Esophagus (tissue), 2 donors: ENCODE measurements at places on chromosomes 16 and 17. TPM values are rescaled to one million over a fixed set of nuclear protein-coding genes. Genes with fewer than 3 reads are reported as not detected.

Gene HSD17B1
- polyA plus RNA-seq: 9.0 TPM

Gene SOX8
- polyA plus RNA-seq: 0.18 TPM

Gene LRRC3C
- not detected for polyA plus RNA-seq

Gene ACSM2A
- not detected for polyA plus RNA-seq

Gene HOXB1
- polyA plus RNA-seq: 0.29 TPM

Gene MT4
- 7.4 TPM for polyA plus RNA-seq

Gene NETO2
- 3.0 TPM for polyA plus RNA-seq

Gene METRN
- 6.5 TPM for polyA plus RNA-seq

Gene FBXW10
- 0.16 TPM for polyA plus RNA-seq

Gene HERPUD1
- 25.6 TPM for polyA plus RNA-seq

Gene SDR42E1
- polyA plus RNA-seq: 2.3 TPM

Gene ALDH3A1
- 202 TPM for polyA plus RNA-seq

Gene HES7
- polyA plus RNA-seq: 0.24 TPM

Gene GPRC5B
- polyA plus RNA-seq: 3.6 TPM

Gene KRTAP2-2
- polyA plus RNA-seq: not detected

Gene CCDC200
- not detected for polyA plus RNA-seq

Gene CLEC19A
- not detected for polyA plus RNA-seq

Gene RSKR
- 2.0 TPM for polyA plus RNA-seq

Gene EVPLL
- 14.4 TPM for polyA plus RNA-seq

Gene CES3
- 4.8 TPM for polyA plus RNA-seq

Gene RUNDC3A
- polyA plus RNA-seq: 0.77 TPM

Gene MIEN1
- 98.6 TPM for polyA plus RNA-seq

Gene DNAI2
- polyA plus RNA-seq: not detected

Gene ACAP1
- polyA plus RNA-seq: 5.3 TPM

Gene DNAH2
- polyA plus RNA-seq: 0.06 TPM

Gene CCL15
- not detected for polyA plus RNA-seq

Gene COPZ2
- 12.9 TPM for polyA plus RNA-seq

Gene SCNN1B
- 46.0 TPM for polyA plus RNA-seq

Gene OR3A2
- not detected for polyA plus RNA-seq

Gene PYDC1
- polyA plus RNA-seq: not detected

Gene TMEM101
- 12.9 TPM for polyA plus RNA-seq

Gene MT1H
- 63.3 TPM for polyA plus RNA-seq

Gene VTN
- 0.22 TPM for polyA plus RNA-seq

Gene NEUROD2
- 0.02 TPM for polyA plus RNA-seq

Gene RAB26
- 1.1 TPM for polyA plus RNA-seq

Gene CRYBA1
- not detected for polyA plus RNA-seq

Gene HS3ST6
- polyA plus RNA-seq: 16.3 TPM

Gene ANKRD40
- polyA plus RNA-seq: 7.5 TPM

Gene ABCA6
- 4.1 TPM for polyA plus RNA-seq
